ENCODE measurements at places on chromosomes 1 and 21.

DNA sequence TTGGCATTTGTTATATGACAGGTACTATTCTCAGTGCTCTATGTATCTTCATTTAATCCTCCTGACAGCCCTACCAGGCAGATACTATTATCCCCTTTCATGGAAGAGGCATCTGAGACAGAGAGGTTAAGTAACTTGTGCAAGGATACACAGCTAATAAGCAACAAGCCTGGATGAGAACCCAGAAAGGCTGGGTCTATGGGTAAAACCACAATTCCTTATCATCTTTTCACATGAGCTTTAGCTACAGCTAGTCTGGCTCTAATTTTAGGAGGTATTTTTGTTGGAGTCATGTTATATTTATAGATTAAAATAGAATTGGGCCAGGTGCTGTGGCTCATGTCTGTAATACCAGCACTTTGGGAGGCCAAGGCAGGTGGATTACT, 27.7 kb downstream of the DNTTIP2 start:
- peaks cover 15% of the 10 kb centered on the region for H3K27me3 ChIP-seq
- H3K4me3 ChIP-seq: no peak overlapping the region
- H3K4me1 ChIP-seq: peaks cover 6% of the 10 kb centered on the region
- H3K27ac ChIP-seq: no peak overlapping the region

DNA sequence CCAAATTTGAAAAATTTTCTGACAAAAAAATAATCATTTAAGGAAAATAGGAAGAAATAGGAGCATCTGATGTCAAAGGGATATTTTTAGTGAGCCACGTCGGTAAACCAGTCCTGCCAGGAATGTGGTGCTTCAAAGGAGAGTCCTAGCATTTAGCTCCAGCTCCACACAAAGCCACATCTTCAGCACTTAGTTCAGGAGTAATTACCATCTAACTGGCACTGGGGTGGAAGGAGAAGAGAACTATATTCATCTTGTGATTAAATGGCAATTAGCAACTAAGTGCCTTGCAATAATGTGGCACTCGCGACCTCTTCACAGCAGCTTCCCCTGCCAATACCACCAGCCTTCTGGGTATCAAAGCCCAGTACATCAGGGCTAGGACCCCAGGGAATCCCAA, 409.1 kb downstream of the SETD4 start:
- no peaks in the 10 kb centered on the region for H3K4me1 ChIP-seq
- H3K36me3 ChIP-seq: no peaks in the 10 kb centered on the region
- no peak for DNase-seq
- H3K4me3 ChIP-seq: no peak overlapping the region

DNA sequence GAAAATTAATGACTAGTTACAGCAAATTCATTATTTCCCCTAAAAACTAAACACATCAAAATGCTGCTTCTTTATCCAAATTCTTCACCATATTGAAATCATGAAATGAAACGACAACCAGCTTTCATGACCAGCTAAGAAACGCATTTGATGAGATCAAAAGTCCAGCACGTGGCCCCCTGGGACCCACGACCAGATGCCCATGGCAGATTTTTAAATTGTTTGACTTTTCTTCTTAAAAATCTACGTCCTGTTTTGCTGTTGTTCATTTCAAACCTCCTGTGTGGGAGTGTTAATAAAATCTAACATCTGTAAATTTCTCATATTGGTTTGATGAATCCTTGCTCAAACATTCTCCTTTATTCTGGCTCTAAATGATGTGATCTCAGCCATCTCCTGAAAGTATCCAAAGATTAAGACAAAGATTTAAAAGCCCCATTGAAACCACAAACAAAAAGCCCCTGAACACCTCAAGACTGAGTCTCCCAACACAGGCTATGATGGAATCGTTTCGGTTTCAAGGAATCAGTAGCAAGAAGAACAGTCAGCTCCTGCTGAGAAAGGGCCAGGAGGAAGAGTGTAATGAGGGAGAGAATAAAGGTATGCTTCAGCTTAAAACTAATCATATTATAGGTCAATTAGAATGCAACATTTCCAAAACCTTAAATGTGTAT, 523.6 kb downstream of the SMYD3 start:
- no peaks in the 10 kb centered on the region for H3K27me3 ChIP-seq
- H3K27ac ChIP-seq: no peak overlapping the region
- H3K4me3 ChIP-seq: no peak overlapping the region
- no peaks in the 10 kb centered on the region for H3K36me3 ChIP-seq
- peaks cover 3% of the 10 kb centered on the region for H3K4me1 ChIP-seq

DNA sequence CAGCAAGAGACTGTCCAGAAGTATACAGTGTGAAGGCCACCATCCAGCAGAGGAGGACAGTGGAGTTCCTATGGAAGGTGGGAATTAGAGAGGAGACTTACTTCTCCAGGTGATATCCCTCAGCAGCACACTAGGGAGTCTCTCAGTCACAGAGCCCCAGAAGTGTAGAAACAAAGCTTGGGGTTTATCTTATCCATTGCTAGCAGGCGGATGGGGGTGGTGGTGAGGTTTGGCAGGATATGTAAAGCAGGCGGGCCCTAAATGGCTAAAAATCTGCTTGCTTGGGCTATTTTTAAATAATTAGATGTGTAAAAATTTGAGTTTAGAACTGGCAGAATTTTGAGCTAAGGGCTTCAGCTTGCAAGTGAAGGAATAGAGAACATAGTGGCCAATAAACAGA, 50.1 kb upstream of the RGS18 start:
- H3K36me3 ChIP-seq: no peaks in the 10 kb centered on the region
- no peak for DNase-seq
- no peaks in the 10 kb centered on the region for H3K27me3 ChIP-seq
- H3K4me1 ChIP-seq: no peaks in the 10 kb centered on the region

DNA sequence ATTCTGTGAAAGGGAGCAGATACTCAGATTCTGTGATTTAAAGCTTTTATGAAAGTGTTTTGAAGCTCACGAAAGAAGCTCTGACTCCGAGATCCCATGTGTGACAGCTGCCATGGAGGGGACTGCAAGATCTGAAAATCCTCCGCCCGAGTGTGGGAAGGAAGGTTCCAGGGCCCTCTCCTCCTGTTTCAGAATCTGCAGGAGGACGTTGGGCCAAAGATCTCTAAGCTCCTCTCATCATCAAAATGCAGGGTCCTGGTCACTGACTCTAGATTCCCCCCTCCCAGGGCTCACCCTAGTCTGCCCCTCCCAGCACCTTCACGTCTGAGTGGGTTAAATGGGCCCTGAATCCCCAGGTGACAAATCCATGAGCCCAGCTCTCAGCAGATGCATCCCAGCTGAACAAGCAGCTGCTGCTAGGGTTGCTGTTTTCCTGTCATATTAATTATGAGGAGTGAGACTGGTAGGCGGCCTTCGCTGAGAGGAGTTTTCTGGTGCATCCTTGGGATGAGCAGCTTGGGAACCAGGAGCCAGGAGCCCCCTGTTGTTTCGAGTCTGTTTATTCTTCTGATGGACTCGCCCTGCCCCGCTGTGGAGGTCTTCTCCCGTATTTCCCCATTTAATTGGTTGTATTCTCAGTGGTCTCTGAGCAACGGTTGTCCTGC, 402.0 kb downstream of the MATN1 start:
- H3K27me3 ChIP-seq: peaks cover 4% of the 10 kb centered on the region
- no peaks in the 10 kb centered on the region for H3K36me3 ChIP-seq
- no peaks in the 10 kb centered on the region for H3K4me1 ChIP-seq
- H3K4me3 ChIP-seq: no peak overlapping the region

All from T-helper 2 cell treated with Interferon-gamma antibody and Interleukin-4, amounts not matched to agents 5 μg/mL and 100 μg/mL, for 36 hours (primary cell).